ENCODE measurements at places on chromosomes 1 and 21. TPM values are rescaled to one million over a fixed set of nuclear protein-coding genes. Genes with fewer than 3 reads are reported as not detected.

The FCRL6 gene
- total RNA-seq, result not detected

The CD2 gene
- not detected for total RNA-seq

The LCE3E gene
- total RNA-seq, result not detected

The EFNA3 gene
- total RNA-seq, result 1.4 TPM

GRCh38 chr1:209601809-209602657 lies 18.5 kb downstream of the CAMK1G start:
- DNase-seq, result peak; percentile 69

- DNase-seq, result no peak
Observed at GRCh38 chr1:54649130-54649898, 7.7 kb downstream of the MROH7 start.

GRCh38 chr1:11053758-11054137 lies 6.1 kb downstream of the SRM start:
- DNase-seq, result peak; percentile 53

GRCh38 chr1:64663668-64664067 lies 81.2 kb upstream of the RAVER2 start:
- DNase-seq, result peak; percentile 4

- peak; percentile 32 for DNase-seq
Observed at GRCh38 chr1:1680912-1681273, 11.7 kb downstream of the SLC35E2B start.

- peak; percentile 75 for DNase-seq
Observed at GRCh38 chr21:26756491-26757159, 88.6 kb downstream of the ADAMTS1 start.

GRCh38 chr1:21652101-21652936 lies 16.8 kb downstream of the RAP1GAP start:
- DNase-seq, result no peak

DNA sequence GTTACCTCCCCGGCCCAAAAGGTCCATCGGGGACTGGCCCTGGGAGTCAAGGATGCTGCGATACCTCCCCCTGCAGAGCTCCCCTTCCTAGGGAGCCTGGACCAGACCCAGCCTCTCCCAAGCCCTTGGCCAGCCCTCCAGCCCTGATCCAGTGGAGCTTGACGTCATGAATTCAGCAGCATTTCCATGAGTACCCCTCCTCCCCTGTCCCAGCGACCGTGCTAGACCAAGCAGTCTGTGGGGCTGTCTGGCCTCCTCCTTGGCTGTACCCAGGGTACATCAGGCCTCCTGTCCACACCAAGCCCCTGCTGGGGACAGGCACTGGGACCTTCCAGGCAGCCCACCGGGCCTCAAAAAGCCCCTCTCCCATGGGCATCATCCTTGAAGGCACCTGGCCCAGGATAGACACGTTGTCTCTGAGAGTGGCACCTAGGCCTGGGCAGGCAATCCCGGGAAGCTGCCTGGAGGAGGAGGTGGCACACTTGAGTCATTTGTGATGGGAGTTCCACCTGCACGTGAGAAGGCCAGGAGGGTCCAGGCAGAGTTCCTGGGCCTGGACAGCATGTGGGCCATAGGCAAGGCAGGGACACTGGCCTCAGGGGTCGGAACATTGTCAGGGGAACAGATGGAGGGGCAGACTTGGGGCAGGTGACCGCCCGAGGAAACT lies 46.4 kb downstream of the WNT9A start:
- no peak for DNase-seq

- DNase-seq, result peak; percentile 95
Observed at GRCh38 chr21:36551731-36552433, 72.0 kb upstream of the CLDN14 start.

GRCh38 chr1:183089025-183089639 lies 65.9 kb downstream of the LAMC1 start:
- no peak for DNase-seq

Data from GM23248 (cell line).